ENCODE measurements at places on chromosomes 12 and 14.

DNA sequence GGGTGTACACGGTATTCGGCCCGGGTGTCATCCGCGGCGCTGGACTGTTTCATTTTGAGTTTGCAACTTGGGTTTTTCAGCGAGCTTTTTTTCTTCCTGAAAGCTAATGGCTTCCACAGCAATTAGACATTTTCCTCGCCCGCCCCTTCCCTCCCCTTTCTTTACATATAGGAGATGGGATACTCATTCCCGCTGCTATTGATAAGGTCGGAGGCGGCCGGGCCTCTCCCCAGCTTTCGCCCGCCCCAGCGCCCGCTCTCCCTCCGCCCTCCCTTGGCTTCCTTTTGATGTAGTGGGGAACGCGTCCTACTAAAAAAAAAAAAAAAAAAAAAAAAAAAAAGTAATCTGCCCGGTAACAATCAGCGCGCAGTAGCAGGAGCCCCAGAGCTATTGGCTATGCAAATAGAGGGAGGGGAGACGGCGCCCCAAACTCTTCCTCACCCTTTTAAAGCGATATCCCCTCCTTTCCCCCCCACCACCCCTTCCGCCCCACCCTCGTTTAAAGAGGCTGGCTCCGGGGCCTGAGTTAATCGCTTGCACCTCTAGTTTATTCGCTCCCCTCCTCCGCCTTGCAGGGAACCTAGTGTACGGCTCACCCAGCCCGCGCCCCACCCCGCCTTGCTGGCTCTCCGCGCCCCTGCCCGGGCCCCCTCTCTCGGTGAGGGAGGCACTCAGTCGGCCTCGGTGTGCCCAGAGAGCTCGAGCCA, 1.7 kb upstream of the CCND2 start:
- peaks cover 34% of the 10 kb centered on the region for H3K36me3 ChIP-seq
- peaks cover 2% of the 10 kb centered on the region for H3K27me3 ChIP-seq
- peak; percentile 97 for DNase-seq
- peak overlapping the region; percentile 100 for H3K27ac ChIP-seq

DNA sequence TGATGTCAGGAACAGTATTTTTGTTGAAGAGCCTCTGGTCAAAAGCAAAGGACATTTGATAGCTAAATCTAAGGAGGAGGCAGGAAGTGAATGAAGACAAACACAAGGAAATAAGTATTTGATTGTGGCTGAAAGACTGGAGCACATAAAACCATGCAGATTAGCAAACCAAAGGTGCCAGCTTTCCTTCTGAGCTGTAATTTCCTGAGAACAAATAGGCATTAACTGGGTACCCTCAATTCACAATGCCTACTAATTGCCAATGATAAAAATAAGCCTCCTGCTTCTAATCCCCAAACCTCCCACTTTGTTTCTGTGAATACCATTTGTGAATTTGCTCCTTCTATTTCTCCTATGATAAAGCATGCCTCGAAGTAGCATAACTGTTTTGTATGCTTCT, 1279.6 kb upstream of the USP15 start:
- H3K4me1 ChIP-seq = no peaks in the 10 kb centered on the region
- no peaks in the 10 kb centered on the region for H3K27me3 ChIP-seq
- H3K27ac ChIP-seq = no peak overlapping the region
- no peaks in the 10 kb centered on the region for H3K36me3 ChIP-seq
- H3K4me3 ChIP-seq = no peak overlapping the region

GRCh38 chr14:95468448-95469133, 47.9 kb downstream of the SYNE3 start:
- no peak for DNase-seq
- H3K4me1 ChIP-seq = peaks cover 26% of the 10 kb centered on the region
- no peak overlapping the region for H3K4me3 ChIP-seq
- H3K27ac ChIP-seq = no peak overlapping the region

- H3K27ac ChIP-seq = no peak overlapping the region
- peaks cover 1% of the 10 kb centered on the region for H3K36me3 ChIP-seq
- H3K4me1 ChIP-seq = peaks cover 26% of the 10 kb centered on the region
- peaks cover 56% of the 10 kb centered on the region for H3K27me3 ChIP-seq
- peak; percentile 51 for DNase-seq
Measured at GRCh38 chr14:56119201-56119981, 1.2 kb downstream of the PELI2 start.

GRCh38 chr12:110543252-110543959, 39.7 kb downstream of the PPTC7 start:
- no peak overlapping the region for H3K4me3 ChIP-seq
- no peak for DNase-seq
- no peaks in the 10 kb centered on the region for H3K27me3 ChIP-seq
- peak overlapping the region; percentile 41 for H3K27ac ChIP-seq
- H3K4me1 ChIP-seq = peaks cover 35% of the 10 kb centered on the region
- H3K36me3 ChIP-seq = peaks cover 42% of the 10 kb centered on the region

DNA sequence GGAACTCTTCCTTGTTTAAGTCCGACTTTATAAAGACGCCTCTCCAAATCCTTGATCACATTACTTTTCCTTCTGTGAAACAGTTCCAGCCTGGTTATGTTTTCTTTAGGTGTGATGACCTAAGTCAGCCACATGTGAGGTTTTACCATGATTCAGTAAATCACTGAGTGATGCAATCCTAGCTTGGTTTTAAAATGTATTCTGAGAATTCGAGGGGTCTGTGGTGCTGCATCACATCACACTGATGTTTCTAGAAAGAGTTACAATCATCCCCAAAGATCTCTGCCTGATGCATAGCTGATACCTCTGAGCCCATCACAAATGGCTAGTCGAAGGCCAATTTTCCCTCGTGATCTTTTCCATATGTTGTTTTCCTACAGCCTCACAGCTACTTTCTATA, 152.7 kb downstream of the ANO2 start:
- no peak overlapping the region for H3K27ac ChIP-seq
- DNase-seq = no peak
- no peaks in the 10 kb centered on the region for H3K36me3 ChIP-seq
- no peaks in the 10 kb centered on the region for H3K4me1 ChIP-seq
- H3K4me3 ChIP-seq = no peak overlapping the region
- peaks cover 2% of the 10 kb centered on the region for H3K27me3 ChIP-seq

DNA sequence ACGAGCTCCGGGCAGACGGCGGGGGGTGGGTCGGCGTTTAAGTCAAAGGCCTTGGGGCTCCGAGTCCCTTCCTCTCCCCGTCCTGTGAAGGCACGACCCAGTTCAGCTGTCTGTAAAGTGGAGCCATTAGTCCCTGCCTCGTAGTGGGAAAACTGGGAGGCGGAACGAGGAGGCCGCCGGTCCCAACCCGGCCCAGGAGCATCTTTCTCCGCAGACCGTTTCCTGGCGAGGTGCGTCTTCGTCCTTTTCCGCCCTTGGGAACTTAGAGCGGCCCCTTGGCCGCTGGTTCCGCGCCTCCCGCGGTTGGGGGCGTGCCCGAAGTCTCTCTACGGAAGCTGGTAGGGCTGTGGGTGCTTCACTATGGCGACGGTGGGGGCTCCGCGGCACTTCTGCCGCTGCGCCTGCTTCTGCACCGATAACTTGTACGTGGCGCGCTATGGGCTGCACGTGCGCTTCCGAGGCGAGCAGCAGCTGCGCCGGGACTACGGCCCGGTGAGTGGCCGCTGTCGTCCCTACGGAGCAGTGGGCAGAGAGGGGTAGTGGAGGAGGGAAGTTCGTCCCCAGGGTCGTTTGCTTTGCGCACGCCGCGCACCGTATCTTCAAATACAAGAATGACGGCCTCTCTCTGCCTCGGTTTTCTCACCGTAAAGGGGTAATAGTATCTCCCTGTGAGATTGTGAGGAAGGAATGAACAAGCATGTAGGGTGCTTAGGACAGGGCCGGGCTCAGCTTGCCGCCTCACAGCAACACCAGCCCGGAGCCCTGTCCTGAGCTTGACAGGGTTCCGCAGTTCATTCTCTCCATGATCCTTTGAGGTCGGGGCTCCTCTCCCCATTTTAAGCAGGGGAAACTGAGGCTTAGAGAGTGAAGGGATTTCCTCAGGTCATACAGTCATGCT, at the start of gene OGFOD2:
Gene OGFOD2, plus strand, starts transcription at position 353 of the 898 bp plus-strand sequence. Its CDS starts 8 bp downstream, at position 361.
- H3K4me3 ChIP-seq = peak within 1 kb of the TSS; percentile 97
- H3K27me3 ChIP-seq = no peaks in the 10 kb centered on the region
- peaks cover 38% of the 10 kb centered on the region for H3K4me1 ChIP-seq
- peak; percentile 95 for DNase-seq
- no peaks in the 10 kb centered on the region for H3K36me3 ChIP-seq

DNA sequence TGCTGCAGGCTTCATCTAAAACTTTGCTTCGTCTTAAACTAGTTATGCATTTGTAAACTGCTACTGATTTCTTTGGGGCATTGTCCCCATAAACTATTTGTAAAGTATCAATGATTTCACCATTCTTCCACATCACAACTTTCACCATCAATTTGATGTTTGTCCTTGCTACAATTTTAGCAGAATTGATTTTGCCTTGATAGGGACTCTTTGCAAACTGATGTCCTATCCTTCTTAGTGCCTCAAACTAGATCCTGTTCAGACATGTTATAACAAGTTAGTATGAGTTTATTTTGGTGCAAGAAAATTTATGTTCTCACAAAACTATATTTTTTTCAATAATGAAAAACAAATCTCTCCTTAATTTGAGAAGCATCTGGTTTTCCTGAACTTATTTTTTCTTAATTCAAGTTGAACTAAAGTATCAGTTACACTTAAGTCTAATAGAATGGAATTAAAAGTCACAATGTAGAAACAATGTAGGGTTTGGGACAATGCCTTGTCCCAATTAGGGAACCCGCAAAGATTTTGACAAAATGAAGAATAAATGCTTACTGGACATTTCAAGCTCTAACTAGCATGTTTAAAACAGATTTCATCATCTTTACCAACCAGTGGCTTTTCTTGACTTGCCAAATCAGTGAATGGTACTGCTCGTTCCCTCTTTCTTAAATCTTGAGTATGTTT, 10.1 kb upstream of the ARID4A start:
- H3K36me3 ChIP-seq = peaks cover 61% of the 10 kb centered on the region
- peaks cover 53% of the 10 kb centered on the region for H3K4me1 ChIP-seq
- no peak for DNase-seq
- peak overlapping the region; percentile 61 for H3K27ac ChIP-seq

DNA sequence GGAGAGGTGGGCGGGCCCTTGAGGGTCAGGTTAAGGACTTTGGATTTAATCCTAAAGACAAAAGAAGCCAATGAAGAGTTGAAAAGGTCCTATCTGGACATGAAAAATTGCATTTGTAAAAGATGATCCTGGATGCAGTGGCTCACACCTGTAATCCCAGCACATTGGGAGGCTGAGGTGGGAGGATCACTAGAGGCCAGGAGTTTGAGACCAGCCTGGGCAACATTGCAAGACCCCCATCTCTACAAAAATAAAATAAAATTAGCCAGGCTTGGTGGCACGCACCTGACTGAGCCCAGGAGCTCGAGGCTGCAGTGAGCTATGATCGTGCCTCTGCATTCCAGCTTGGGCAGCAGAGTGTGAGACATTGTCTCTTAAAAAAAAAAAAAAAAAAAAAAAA, 2.4 kb upstream of the SLC41A2 start:
- peaks cover 23% of the 10 kb centered on the region for H3K4me1 ChIP-seq
- no peak for DNase-seq
- H3K27ac ChIP-seq = no peak overlapping the region
- peaks cover 65% of the 10 kb centered on the region for H3K27me3 ChIP-seq
- H3K36me3 ChIP-seq = peaks cover 2% of the 10 kb centered on the region

DNA sequence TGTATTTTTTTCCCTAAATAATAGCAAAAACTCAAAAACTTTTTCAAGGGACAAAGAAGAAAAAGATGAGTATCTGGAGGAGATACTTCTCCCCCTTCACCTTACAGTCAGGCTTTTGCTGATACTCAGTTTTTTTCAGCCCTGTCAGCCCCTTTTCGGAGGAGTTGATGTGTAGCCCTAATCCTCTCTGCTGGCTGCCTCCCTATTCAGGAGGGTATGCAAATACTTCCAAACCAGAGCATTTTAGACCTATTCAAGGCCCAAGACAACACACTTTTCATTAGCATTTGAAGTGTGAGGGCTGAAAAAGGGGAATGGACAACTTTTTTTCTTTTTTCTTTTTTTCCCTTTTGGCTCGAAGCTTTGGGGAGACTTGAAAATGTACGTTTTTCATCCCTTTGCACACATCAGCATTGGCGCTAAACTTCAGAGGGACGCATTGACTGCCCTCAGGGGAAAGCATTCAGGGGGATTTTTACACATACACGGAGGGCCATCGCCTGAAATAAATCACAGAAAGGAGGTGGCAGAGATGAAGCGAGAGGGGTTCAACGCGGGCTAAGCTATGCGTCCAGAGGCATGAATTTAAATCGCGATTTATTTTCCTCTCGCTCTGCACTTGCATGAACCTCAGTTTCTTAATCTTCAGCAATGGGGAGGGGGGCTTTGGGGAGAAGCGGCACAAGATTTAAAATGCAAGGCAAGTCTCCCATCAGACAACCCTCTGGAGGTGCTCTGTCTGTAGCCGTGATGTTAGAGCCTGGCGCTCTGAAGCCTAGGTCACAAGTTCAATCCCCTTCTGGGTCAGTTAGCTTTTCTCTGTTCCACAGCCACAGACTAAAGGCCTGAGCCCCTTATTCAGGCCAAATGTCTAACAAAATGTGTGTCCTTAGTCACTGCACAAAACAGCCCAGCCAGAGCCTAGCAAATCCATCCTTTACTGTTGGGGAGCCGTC, 86.3 kb downstream of the ASCL1 start:
- DNase-seq = no peak
- H3K36me3 ChIP-seq = no peaks in the 10 kb centered on the region
- H3K27ac ChIP-seq = no peak overlapping the region
- H3K4me1 ChIP-seq = no peaks in the 10 kb centered on the region
- H3K4me3 ChIP-seq = no peak overlapping the region

DNA sequence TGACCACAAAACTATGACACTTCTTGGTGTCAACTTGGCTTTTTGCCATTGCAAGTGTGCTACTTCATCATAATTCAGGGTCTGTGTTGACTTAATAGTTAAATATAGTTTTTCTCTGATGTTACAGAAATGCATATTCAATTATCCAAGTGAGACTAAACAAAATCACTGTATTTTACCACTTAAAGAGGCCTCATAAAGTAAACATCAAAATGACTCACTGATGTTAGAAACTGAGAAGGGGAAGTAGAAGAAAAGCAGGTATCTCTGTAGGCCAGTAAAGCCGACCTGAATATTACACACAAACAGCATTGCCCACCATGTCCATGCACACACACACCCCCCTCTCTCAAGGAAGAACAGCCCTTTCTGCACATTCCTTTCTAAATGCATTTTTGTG, 55.4 kb downstream of the RPAP3 start:
- H3K27me3 ChIP-seq = no peaks in the 10 kb centered on the region
- H3K36me3 ChIP-seq = peaks cover 10% of the 10 kb centered on the region
- DNase-seq = no peak
- peaks cover 7% of the 10 kb centered on the region for H3K4me1 ChIP-seq

GRCh38 chr12:124479680-124480468, 87.5 kb downstream of the NCOR2 start:
- H3K4me1 ChIP-seq = peaks cover 40% of the 10 kb centered on the region
- no peak for DNase-seq
- no peak overlapping the region for H3K4me3 ChIP-seq
- H3K27me3 ChIP-seq = no peaks in the 10 kb centered on the region

GRCh38 chr14:91315844-91316267, 71.4 kb upstream of the GPR68 start:
- peak; percentile 97 for DNase-seq
- H3K36me3 ChIP-seq = peaks cover 78% of the 10 kb centered on the region
- peak overlapping the region; percentile 96 for H3K27ac ChIP-seq
- no peaks in the 10 kb centered on the region for H3K27me3 ChIP-seq
- peak overlapping the region; percentile 69 for H3K4me3 ChIP-seq
- H3K4me1 ChIP-seq = peaks cover 84% of the 10 kb centered on the region

GRCh38 chr14:57485635-57486034, 8.0 kb downstream of the CCDC198 start:
- no peak for DNase-seq
- no peaks in the 10 kb centered on the region for H3K36me3 ChIP-seq
- no peaks in the 10 kb centered on the region for H3K4me1 ChIP-seq
- no peak overlapping the region for H3K4me3 ChIP-seq
- H3K27me3 ChIP-seq = peaks cover 16% of the 10 kb centered on the region

All from activated CD8-positive, alpha-beta memory T cell treated with anti-CD3 and anti-CD28 coated beads, Interleukin-2, amount 10 ng/mL, durations not matched to agents 7 days and 5 days (primary cell).